ENCODE measurements at places on chromosomes 2 and 18.

DNA sequence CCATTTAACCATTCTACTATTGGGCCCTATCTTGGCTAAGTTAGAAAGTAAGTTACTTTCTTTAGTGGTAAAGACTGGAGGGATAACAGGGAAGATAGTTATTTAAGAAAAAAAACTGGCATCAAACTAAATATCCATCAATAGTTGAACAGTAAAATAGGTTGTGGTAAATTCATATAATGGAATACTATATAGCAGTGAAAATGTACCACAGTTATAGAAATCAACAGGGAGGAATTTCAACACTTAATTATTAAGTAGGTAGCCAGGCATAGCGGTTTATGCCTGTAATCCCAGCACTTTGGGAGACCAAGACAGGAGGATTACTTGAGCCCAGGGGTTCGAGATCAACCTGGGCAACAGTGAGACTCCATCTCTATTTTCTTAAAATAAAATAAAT is 3.1 kb upstream of the SPAST start:
- DNase-seq: no peak

- no peak for DNase-seq
Measured at GRCh38 chr18:35707247-35707646, 125.7 kb downstream of the GALNT1 start.

- DNase-seq: peak; percentile 59
Measured at GRCh38 chr2:241817126-241817820, 8.3 kb downstream of the NEU4 start.

DNA sequence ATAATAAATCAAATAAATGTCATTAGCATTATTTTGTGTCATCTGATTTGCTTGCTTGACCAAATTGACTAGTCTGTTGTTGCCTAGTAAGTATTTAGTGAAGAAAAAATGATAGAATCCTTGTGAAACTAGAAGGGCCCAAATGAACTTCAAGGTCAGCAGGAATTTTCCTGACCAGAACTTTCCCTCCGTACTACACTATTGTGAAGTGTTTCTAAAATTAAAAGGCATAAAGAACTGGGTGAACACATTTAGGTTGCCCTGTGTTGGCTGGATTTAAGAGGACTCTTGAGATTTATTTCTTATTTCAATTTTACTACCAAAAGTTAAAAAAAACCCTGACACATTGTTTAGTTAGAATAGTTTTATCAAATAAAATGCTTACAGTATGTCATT is 142.6 kb downstream of the CCDC85A start:
- no peak for DNase-seq

DNA sequence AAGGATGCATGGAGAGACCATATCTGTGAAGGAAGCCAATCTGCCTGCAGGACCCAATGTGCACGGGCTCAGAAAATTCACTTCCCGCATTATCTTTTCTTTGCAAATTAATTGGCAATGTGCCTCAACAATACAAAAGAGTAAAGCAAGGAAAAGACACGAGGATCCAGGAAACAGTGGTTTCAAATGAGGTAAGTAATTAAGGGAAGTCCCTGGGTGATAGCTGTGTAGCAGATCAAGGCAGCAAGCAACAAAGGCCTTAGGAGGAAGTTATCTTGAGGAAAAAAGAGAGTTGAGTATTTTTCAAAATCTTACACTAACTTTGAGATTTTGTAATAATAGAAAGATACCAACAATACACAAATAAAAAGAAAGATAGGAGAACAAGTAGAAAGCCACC is 44.3 kb upstream of the TGIF1 start:
- no peak for DNase-seq

DNA sequence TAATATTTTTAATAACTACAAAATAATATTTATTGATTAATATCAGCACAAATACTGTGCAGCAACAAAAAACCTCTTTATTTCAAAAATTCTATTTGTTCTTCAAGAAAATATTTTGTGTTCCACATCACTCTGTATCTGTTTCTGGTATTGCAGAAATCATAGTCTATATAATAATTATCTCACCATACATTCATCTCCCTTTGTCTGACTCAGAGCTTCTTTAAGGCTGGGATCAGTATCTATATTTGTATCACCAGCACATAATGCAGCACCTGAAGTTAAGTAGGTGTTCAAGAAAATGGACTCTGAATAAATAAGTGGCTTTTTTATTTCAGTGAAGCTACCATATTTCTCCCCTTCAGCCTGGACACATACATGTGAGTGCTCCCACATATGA is 1.6 kb upstream of the MARCHF4 start:
- DNase-seq: no peak

- no peak for DNase-seq
Measured at GRCh38 chr18:50275503-50276036, 5.8 kb downstream of the MBD1 start.

DNA sequence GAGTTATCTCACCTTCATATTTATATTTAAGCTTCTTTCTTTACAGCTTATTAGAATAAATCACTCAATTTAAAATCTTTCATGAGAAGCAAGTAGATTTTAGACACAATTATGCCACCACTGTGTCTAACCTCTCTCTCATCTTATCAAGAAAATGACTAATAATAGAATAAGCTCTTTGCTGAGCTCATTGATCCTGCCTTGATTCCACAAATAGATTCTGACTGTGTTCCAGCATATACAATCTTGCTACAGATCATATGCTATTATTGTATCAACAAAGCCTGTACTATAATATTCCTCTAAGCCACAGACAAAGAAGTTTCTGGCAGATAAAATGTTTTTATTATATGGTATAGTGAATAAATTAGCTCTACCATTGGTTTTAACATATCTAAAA is 168.7 kb upstream of the GULP1 start:
- no peak for DNase-seq

DNA sequence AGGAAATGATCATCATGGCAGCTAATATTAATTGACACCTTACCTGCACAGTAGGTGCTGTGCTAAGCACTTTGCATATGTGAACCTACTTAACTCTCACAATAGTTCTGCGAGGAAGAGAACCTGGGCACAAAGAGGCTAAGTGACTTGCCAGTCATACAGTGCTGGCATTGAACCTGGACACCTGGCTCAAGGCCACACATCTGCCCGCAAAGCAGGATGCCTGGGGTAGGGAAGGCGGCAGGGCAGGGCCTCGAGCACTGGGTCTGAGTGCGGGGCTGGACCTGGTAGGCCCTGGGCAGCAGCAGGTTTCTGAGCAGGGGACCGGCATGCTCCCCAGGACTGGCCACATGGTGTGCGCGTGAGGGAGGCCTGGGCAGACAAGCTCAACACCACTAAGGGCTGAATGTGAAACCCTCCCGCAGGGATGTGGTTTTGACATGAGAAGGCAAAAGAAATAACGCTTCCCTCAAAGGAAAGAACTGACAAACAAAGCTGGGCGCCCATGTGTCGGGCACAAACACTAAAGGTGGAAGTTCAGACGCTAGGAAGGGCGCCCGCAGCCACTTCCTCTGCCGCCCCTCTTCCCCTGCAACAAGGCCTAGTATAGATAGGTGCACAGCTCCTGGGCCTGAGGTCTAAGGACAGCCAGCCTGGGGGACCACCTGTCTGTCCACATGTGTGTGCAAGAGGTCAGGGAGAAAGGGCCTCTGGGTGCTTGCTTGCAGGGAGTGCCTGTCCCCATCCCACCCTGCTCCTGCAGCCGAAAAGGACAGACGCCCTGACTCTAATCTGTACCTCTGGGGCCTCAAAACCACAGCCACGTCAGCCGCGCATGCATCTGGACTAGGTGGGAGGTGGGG is 92.5 kb downstream of the ZFP36L2 start:
- DNase-seq: no peak

GRCh38 chr2:27303093-27304025 is 4.9 kb downstream of the UCN start:
- no peak for DNase-seq

DNA sequence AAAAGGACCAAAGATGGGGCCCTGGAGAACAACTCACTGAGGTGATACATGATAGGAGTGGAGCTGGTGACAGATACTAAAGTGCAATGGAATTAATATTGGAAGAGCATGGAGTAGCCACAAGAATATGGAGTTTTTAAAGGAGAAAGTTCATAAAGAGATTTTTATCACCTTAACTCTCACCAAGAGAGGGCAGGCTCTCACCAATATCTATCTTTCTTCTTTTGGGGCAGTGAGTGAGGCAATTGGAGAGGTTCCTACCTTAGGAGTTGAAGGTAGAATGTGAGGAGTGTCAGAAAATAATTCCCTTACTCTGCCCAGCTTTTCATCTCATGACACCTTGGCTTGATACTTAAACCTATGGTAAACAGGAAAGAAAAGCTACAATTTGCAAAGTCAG is 233.7 kb upstream of the CWC22 start:
- no peak for DNase-seq

GRCh38 chr2:30359644-30360167 is 87.3 kb upstream of the LCLAT1 start:
- peak; percentile 90 for DNase-seq

DNA sequence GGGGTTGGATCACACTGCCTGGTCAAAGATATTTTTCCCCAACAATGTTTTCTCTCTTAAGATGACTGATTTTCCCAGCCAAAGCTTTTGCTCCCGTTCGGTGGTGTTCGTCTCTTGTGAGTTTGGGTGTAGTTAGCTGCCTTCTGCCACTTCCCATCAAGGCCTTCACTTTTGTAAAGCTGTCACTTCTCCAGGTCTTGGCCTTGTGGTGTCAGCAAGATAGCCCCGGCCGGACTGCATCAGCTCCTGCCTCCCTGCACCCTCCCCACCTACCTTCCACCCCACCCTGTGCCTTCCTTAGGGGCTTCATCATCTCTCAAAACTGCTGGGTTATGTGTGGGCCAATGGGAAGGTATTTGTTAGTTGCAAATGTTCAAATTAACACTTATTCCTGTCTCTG is 228.9 kb downstream of the BCL11A start:
- no peak for DNase-seq

DNA sequence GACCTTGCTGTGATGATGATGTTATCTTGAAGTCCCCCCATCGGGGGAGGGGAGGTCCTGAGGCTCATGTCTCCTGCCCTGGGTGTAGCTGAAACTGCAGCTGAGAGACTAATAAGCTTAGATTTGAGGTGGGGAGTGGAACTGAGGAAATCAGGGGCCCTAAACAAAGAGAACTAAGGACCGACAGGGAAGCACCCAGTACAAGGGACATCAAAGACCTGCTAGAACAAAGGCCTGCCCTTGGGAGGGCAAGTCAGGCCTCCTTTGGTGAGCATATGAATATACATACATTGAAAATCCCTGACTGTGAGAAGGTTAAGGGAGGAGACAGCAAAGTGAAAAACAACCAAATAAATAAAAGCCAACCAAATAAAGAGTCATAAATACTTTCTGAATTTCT is 1132.5 kb upstream of the CELF4 start:
- DNase-seq: no peak

- no peak for DNase-seq
Measured at GRCh38 chr18:45254709-45255082, 360.6 kb upstream of the SLC14A2 start.

DNA sequence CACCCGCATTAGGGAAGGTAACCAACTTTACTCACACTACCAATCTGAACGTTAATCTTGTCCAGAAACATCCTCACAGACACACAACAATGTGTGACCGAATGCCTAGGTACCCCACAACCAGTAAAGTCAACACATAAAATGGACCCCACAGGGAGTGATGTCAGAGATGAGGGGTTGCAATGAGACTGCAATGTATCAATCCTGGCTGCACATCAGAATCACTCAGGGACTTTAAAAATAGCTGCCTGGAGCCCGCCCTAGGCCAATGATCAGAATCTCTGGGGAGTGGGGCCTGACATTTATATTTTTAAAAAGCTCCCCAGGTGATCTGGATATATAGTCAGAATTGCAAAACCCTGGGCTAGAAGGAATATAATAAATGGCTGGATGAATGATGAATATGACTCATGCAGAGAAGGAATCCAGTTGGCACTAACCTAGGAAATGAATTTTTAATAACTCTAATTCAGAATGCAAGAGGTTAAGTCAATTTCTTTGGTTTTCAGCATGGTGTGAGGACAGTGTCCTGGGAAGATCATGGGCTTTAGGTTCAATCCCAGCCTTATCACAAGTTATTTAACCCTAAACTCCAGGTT is 92.8 kb downstream of the COLEC12 start:
- DNase-seq: no peak

DNA sequence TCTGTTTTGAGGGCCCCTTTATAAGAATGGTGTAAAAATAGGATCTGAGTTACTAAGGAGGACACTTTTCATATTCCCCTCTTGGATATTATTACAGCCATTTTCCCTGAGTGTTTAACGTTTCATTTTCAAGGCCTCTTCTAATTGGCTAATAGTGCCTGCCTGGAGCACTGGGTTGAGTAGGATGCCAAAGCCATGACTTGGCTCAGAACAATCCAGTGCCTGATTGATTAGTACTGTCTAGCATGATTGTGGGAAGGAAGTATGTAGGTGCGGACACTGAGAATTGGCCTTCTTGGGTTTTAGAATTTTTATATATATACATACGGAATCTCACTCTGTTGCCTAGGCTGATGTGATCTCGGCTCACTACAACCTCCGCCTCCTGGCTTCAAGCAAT is 66.1 kb downstream of the NAB1 start:
- DNase-seq: no peak

DNA sequence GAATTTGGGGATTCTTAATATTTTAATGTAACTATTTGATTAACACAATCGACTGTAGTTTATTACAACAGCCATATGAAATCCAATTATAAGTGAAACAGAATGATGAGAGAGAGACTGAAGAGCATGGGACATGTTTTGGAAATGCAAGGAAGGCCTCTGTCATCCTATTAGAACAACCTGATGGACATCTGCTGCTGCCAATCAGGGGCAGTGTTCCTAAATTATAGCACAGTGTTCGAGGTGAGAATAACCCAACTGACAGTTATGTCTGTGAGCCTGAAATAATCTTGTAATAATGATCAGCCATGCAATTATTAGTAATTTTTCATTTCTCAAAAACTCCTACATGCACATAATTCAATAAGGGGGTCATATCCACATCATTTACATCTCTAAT is 73.6 kb downstream of the CCDC141 start:
- DNase-seq: no peak

DNA sequence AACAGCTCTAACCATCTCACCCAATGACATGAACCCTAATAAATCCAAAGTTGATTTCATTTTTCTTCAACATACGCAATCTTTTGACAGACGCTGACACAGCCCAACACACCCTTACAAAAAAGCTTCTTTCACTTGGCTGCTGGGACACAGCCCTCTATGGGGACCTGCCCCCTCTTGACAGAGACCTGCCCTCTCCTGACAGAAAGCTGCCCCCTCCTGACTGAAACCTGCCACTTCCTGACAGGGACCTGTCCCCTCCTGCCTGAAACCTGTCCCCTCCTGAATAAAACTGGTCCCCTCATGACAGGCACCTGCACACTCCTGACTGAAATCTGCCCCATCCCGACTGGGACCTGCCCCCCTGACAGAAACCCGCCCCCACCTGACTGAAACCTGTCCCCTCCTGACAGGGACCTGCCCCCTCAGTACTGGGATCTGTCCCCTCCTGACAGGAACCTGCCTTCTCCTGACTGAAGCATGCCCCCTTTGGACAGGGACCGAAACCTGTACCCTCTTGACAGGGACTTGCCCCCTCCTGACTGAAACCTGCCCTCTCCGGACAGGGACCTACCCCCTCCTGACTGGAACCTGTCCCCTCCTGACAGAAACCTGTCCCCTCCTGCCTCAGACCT is 87.9 kb downstream of the PXDN start:
- peak; percentile 58 for DNase-seq
